CD4-positive, alpha-beta T cell (primary cell): ENCODE measurements at places on chromosomes 16 and 17.
A peak's percentile ranks its signal among the peaks of the same experiment; 100 is the strongest.

GRCh38 chr17:55266958-55267688, 2.4 kb downstream of the HLF start:
- no peak for DNase-seq

DNA sequence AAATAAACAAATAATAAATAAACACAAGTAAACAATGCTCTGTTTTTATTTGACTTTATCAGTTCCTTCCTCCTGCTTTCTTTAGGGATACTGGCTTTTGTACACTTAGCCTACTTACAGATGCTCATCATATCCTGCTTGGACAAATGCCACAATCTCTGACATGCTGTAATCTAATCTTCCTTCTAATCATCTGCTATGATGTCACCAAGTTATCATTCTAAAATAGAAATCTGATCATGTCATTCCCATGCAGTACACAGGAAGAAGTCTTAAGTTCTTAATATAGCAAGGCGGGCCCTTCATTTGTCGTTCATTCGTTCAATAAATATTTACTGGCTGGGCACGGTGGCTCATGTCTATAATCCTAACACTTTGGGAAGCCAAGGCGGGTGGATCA, 9.1 kb upstream of the UBB start:
- no peak for DNase-seq

GRCh38 chr17:61908292-61909037, 19.3 kb downstream of the INTS2 start:
- no peak for DNase-seq

DNA sequence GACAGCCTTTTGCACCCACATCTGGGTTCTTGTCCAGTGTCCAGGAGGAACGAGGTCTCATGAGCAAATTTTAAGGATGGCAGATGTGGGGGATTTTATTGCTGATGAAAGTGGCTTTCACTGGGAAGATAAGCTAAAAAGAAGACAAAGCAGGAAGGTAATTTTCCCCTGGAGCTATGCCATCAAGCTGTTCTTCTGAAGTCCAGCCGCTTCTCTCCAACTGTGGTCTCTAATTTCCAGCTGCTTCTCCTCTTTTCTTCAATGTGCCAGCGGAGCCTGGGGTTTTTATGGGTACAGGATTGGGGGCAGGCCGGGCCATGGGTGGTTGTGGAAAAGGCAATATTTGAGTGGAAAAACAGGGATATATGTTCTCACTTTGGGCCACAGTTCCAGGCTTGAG, 430.8 kb downstream of the WWOX start:
- no peak for DNase-seq

DNA sequence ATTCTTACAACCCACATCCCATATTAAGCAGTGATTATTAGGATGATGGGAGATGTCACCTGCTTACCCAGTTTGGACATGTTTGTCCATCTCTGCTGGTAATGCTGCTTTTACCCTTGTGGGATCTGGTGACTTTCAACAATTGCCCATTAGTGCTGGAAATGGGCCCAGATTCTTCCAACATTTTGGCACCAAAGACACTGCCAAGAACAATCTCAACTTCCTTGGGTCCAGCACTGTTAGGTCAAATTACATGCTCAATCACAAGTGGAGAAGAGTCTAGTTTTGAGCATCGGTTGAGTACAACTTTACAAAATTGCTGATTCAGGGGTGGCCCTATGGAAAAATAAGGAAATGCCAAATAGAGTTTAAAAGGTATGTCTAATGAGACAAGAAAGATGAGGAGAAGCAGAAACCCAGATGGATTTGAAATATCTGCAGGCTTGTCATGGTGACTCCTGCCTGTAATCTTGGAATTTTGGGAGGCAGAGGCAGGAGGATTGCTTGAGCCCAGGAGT, 13.0 kb upstream of the ZFP3 start:
- DNase-seq, result no peak

GRCh38 chr17:68326681-68327080, 35.4 kb downstream of the ARSG start:
- no peak for DNase-seq

GRCh38 chr16:52351451-52351850, 195.5 kb downstream of the TOX3 start:
- DNase-seq, result no peak

DNA sequence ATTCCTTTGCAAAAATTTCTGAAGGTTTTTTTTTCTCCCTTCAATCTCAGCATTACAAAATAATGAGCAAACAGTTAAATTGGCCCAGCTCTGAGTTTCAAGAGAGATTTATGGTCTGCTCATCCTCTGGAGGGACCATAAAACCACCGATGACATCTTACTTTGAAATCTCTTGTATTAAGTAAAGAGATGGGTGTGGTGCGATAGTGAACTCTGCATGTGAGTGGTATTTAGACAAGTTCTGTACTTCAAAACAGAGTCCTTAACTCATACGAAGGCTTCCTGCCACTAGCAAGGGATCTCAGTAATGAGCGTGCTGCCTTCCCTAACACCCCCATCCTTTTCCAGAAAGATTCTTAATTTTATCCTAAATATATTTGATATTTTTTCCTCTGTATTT, 2.1 kb downstream of the FAM20A start:
- DNase-seq, result no peak

- no peak for DNase-seq
These were observed 191.4 kb downstream of the RGS9 start for GRCh38 chr17:65328567-65328966.

- no peak for DNase-seq
These were observed 165.4 kb downstream of the COPRS start for GRCh38 chr17:31693433-31694220.

DNA sequence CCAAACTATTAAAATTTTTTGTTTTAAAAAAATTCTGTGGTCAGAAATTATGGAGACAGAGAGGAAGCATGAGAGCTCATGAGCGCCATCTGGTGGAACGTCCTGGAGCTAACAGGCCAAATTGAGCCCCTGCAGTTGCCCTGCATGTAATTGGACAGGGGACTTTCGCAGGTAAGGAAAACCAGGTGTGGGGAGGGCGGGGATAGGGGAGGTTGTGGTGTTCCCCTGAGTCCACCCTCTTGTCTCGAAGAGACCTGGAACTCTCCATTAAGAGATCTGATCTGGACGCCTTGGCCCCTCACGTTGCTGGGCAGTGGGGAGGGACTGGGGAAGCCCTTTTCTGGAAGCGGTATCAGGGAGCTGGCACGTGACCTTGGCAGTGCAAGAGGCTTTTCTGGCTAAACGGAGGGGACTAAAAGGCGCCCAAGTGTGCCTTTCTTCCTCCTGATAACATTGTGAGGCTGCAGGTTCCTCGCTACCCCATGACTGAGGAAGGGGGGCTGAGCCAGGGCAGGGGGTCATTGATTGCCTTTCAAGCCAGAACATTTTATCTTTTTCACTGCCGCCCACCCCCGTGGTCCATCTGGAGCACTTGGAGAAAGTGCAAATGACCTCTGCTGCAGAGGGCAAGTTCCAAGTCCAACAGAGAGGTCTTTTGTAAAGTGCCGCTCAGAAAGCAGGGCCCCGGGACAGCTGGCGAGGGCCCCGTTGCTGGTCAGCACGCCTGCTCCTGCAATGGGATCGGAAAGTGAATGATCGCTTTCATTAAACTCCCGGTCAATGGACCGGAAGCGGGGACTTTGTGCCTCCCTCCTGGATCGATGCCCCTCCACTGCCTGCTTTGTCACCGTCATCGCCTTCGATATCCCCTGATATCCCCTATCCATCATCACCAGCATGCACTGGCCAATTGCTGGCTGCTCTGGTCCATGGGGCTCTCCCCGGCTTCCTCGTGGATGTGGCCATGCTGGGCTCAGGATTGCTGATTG, 18.4 kb downstream of the PDILT start:
- peak; percentile 27 for DNase-seq

DNA sequence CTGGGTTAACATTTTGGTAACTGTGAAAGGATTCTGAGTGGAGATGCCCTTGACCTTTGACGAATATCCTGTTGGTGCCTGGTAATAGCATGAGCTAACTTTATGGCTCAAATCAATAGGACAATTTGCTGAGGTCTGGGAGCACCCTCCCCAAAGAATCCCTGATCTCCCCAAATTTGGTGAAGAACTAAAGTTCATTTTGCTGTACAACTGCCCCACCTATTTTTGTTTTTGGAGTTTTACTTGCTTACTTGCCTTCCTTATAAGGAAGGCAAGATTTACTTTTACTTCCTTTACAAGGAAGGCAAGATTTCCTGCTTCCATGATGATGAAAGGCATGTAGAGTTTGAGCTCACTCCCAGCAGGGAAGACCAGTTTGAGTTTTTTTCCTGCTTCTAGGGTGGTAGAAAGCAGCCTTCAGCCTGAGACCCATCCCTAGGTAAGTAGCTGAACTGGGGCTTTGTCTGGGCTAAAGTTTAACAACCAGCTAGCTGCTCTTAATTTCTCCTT, 2.8 kb downstream of the KRTAP4-9 start:
- DNase-seq, result no peak

DNA sequence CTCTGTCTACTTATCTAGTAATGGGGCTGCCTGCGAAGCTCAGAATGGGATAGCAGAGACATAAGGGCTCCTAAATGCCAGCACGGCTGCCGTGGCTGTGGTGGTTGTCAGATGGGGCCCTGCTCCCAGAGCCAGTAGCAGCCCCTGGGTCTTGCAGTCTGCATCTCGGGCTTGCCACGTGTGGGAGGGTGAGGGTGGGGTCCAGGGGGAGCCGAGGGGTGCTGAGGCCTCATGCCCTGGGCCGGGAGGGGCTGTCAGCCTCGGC, 88.8 kb upstream of the GSE1 start:
- no peak for DNase-seq

DNA sequence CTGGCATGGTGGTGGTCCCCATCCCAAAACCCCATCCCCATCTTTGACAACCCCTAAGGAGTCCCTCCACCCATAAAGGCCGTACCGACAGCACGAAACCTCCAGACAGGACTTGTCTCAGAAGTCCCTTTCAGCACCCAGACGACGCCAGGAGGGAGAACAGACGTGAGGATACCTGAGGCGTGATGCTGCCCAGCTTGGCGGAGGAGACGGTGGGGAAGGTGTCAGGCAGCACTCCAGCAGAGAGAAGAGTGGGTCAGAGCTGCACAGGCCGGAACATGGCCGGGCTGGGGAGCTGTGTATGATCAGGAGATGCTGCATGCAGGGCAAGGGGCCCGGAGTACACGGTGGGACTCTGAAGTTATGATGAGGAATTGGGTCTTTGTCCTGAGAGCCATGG, 244.2 kb downstream of the GSG1L start:
- DNase-seq, result no peak

GRCh38 chr16:11642765-11643116, 25.5 kb upstream of the SNN start:
- DNase-seq, result no peak

- no peak for DNase-seq
These were observed 789 bp upstream of the CCDC57 start for GRCh38 chr17:82213251-82214011.

DNA sequence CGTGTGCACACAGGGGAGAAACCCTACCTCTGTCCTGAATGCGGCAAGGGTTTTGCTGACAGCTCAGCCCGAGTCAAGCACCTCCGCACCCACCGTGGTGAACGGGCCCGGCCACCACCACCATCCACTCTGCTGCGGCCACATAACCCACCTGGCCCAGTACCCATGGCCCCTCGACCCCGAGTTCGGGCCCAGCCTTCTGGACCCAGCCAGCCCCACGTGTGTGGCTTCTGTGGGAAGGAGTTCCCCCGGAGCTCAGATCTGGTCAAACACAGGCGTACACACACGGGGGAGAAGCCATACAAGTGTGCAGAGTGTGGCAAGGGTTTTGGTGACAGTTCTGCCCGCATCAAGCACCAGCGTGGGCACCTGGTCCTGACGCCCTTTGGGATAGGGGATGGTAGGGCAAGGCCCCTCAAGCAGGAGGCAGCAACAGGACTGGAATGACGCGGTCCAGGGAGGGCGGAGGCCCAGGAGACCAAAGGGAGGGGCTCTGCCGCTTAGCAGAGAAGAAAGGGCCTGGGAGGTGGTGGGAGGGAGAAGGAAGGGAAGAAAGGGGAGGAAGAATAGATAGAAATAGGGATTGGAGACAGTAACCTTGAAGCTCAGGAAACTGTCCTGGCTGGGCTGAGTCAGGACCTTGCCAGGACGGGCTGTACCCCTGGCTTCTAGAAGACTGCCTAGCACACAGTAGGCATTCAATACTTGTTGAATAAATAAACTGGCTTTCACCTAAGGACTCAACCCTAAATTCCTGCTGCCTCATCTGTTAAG, 3.6 kb downstream of the ZNF48 start:
- DNase-seq, result no peak

- DNase-seq, result no peak
These were observed 16.3 kb upstream of the MAP3K14 start for GRCh38 chr17:45332989-45333701.

- peak; percentile 75 for DNase-seq
These were observed 114.0 kb downstream of the PRKCB start for GRCh38 chr16:23949630-23950290.

GRCh38 chr16:21628121-21628726, 24.2 kb downstream of the IGSF6 start:
- no peak for DNase-seq

DNA sequence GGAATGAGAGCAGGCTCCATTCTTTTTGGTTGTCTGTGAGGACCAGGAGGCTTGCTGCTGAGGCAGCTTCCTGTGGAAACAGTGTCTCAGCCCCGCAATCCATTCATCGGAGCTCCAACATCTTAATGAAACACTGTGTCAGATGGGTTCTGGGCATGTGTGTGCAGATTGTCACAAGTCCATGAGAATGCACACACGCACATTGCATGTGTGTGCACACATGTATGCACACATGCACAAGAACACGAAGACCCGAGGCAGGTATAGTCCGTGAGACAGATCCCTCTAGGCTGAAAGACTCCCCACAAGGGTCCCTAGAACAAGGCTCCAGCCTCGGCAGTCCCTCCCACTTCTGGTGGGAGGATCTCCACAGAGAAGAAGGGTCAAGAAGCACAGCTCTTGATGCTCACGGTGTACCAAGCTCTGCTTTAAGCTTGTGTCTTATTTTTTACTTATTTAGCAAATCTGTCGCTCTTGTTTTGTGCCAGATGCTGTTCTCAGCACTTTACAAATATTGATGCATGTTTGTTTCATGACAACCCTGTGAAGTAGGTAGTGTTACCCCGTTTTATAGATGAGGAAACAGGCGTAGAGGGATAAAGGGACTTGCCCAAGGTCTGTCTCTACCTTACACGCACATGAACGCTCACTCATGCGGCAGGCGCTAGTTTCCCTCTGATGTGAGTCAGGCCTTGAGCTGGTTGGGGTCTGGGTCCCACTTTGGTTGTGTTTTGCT, 213.1 kb downstream of the SEC14L1 start:
- no peak for DNase-seq

DNA sequence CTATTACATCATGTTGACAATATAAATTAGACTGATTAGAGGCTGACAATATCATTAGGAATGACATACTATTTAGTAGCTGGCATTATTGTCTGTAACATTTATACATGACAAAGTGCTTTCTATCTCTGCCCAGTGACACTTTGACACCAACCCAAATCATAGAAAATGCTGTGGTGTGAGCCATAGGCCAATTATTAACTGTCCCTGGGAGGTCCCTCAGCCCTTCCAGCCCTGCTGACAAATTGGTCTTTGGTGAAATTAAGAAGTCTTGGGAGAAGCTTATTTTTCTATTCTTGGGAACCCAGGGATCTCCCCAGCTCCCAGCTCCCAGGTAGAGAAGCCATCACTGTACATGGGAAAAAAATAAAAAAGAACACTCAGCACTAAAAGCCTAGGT, 179.6 kb downstream of the AIPL1 start:
- DNase-seq, result no peak
